ENCODE measurements at places on chromosomes 2 and 18.

GRCh38 chr2:130241041-130241707, 42.9 kb upstream of the TUBA3E start:
- peak; percentile 54 for DNase-seq

GRCh38 chr2:20925265-20925889, 102.5 kb upstream of the LDAH start:
- DNase-seq: no peak

- no peak for DNase-seq
Observed at GRCh38 chr2:134443814-134444480, 190.1 kb downstream of the MGAT5 start.

DNA sequence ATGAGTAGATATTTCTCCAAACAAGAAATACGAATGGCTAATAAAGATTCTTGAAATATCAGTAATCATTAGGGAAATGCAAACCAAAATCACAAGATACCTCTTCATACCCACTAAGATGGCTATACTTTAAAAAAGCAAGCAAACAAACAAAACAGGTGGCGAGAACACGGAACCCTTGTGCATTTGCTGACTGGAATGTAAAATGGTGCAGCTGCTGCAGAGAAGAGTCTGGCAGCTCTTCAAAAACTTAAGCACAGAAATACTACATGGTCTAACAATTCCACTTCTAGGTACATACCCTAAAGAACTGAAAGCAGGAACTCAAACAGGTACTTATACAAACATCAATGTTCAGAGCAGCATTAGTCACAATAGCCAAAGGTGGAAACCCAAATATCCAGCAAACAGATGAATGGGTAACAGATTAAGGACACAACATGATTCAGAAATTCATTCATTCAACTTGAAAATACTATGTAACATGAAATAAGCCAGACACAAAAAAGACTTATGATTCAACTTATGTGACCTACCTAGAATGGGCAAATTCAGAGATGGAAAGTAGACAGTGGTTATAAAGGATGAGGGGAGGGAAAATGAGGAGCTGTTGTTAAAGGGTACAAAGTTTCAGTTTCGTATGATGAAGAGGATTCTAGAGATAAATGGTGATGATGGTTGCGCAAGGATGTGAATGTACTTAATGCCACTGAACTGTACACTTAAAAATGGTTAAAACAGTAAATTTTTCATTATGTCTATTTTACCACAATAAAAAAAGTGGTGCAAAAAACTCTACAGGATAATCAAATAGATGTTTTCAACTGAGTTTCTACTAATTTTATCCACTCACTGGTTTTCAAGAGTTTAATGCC, 26.9 kb upstream of the GPR75 start:
- no peak for DNase-seq

DNA sequence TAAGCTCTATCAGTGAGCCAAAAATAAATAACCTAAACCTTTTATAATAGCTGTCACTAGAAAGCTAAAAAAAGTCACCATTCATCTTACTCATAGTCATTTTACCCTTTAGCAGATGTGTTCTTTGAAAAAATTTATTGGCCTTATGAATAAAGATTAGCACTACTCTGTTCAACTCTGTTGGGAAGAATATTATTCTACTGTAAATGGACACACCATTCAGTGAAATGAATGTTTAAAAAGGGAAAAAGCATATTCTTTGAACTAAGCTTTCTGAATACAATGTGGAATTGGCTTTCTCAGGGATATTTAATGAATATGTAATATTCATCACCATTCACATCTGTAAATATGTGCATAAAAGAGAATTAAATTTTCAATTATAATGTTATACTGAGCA, 422.0 kb downstream of the CBLN2 start:
- DNase-seq: no peak

DNA sequence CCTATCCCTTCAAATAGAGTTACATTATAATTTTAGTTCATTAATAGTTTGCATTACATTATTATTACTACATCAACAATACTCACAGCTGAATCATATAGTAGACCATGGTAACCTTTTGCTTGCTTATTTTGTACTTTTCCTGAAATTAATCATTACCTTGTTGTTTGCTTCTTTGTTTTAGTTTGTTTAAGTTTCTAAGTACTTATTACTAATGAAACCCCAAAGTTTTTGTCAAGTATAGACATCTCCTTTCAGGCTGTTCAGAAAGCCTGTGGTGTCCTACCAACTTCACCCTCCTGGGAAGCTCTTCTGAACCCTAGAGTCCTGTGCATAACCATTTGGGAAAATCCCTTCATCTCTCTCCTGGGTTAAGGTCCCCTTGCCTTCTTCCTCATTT, 43.5 kb upstream of the LAPTM4A start:
- no peak for DNase-seq

DNA sequence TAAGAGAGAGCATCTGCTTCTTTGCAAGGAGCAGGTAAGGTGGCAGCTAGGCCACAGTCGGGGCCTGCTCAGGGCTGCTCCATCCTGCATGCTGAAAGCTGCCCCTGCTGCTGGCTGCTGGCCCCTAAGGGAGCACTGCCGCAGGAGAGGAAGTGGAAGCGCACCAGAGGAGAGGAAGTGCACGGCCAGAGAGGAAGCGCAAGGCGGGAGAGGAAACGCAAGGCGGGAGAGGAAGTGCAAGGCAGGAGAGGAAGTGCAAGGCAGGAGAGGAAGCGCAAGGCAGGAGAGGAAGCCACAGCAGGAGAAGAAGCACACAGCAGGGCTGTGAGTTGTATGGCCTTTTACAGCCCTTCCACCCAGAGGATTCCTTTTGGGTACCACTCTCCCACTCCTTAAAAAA, 539.0 kb upstream of the TNP1 start:
- DNase-seq: no peak

DNA sequence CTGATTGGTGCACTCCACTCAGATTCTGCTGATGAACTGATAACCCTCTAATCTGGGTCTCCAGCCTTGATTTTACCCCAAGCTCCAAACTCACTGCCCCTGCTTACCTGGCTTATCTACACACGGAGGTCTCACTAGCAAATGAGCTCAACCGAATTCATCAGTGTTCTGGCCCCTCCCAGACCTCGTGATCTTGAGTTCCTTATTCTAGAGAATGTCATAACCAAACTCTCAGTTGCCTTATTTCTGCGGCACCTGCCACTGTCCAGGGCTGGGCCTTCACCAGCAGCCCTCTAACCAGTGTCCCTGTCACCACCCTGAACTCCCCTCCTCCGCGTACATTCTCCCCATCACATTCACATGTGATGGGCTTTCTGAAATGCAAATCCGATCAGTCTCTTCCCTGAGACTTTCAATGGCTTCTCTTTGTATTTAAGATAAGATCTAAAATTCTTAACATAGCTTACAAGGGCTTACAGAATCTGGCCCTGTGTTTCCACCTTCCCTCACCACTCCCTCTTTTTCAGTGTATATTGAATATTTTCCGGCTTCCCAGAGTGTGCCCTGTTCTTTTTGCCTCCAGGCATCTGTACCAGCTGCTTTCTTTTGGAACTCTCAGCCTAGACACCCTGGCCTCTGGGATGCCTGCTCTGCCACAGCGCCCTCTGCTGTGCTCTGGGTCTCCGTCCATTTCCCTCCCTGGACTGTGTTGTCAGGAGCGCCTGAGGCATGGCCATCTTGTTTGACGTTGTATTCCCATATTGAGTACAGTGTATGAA, 31.1 kb downstream of the NAB1 start:
- no peak for DNase-seq

DNA sequence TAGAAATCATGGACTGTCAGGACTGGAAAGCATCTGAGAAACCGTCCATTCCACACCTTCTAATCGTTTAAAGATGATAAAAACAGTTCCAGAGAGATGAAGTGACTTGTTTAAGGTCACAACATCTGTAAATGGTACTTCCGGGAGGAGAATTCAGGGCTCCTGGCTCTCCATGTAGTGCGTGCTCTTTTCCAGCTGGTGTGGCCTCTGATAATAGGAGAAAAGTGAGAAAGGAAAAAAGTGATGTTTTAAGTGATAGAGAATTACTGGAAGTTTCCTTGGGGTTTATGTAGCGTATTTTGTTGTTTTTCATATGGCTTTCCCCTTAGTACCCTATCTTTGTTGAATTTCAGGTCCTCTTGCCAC, 663 bp downstream of the C2orf49 start:
- DNase-seq: no peak

GRCh38 chr2:14255135-14255820, 377.2 kb upstream of the LRATD1 start:
- DNase-seq: no peak

Measured in keratinocyte (primary cell).